ENCODE measurements at places on chromosomes 12 and 14. TPM values are rescaled to one million over a fixed set of nuclear protein-coding genes. Genes with fewer than 3 reads are reported as not detected.

GRCh38 chr14:104971447-104972240, 6.5 kb downstream of the AHNAK2 start:
- H3K36me3 ChIP-seq: no peaks in the 10 kb centered on the region
- H3K4me1 ChIP-seq: peaks cover 6% of the 10 kb centered on the region
- H3K27ac ChIP-seq: no peak overlapping the region
- H3K4me3 ChIP-seq: no peak overlapping the region

DNA sequence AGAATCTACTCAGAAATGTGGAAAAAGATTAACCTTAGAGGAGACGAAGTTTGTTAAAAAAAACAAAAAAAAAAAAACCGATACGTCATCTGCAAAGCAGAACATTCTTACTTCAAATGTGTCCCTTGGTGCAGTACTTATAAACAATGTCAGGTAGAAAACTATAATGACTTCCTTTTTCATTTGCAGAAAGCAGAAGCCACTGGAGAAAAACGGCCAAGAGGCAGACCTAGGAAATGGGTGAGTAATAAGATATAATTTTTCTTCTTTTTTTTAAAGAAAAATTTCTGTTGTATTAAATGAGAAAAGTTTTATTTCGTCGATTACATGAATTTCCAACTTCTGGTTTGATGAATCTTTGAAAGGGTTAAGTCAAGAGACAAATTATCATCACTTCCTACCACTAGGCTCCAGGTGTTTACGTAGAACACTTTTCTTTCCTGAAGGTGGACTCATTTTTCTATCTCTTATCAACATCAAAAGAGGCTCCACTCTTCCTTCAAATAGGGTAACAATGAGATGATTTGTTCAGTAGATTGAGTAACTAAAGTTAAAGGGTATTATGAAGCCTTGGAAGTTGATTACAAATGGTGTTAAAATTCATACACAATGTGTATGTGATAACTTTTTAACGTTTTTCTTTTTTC, 14.2 kb downstream of the HMGA2 start:
- no peak overlapping the region for H3K4me3 ChIP-seq
- DNase-seq: no peak
- H3K36me3 ChIP-seq: no peaks in the 10 kb centered on the region
- no peaks in the 10 kb centered on the region for H3K4me1 ChIP-seq
- no peak overlapping the region for H3K27ac ChIP-seq

- peaks cover 23% of the 10 kb centered on the region for H3K4me1 ChIP-seq
- no peaks in the 10 kb centered on the region for H3K27me3 ChIP-seq
- DNase-seq: no peak
- peak overlapping the region; percentile 71 for H3K4me3 ChIP-seq
Observed at GRCh38 chr14:63713058-63713457, 14.8 kb downstream of the SGPP1 start.

DNA sequence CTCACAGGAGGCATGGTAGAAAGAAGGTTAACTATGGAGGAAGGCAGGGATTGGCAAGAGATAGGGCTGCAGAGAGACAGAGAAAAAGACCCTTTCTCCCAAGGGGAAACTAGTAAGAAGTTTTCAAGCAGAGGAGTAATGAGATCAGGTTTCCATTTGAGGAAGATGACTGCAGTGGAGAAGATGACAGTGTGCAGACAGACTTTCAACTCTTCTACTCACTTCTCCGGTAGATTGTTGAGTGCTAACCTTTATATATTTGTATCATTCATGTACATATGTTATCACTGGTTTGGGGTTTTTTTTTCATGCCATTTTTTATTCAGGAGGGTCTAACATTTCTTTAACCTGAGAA, 5.9 kb upstream of the B3GNT4 start:
- H3K27ac ChIP-seq: peak overlapping the region; percentile 72
- no peaks in the 10 kb centered on the region for H3K27me3 ChIP-seq
- H3K4me3 ChIP-seq: peak overlapping the region; percentile 52
- DNase-seq: peak; percentile 5
- no peaks in the 10 kb centered on the region for H3K36me3 ChIP-seq

- DNase-seq: no peak
- peaks cover 10% of the 10 kb centered on the region for H3K27me3 ChIP-seq
- no peaks in the 10 kb centered on the region for H3K36me3 ChIP-seq
- no peak overlapping the region for H3K4me3 ChIP-seq
- no peaks in the 10 kb centered on the region for H3K4me1 ChIP-seq
Observed at GRCh38 chr12:58414398-58414871, 473.1 kb downstream of the ATP23 start.

DNA sequence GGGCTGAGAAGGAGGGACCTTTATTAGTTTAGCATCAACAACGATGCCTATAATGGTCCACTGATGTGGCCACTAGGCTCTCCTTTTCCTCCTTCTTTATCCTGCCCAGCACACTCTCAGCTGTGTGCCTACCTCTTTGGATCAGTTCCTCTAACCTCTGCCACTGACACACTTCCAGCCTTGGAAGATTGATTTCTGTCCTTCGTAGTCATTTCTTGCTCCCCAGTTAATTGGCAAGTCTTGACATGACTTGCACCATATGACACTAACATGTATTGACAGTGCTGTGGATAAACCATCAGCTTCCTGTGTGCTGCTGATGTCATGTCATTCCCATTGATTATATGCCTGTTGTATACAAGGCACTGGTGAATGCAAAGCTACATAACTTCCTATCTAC, 90.2 kb upstream of the PLEKHG7 start:
- H3K4me1 ChIP-seq: peaks cover 12% of the 10 kb centered on the region
- no peak overlapping the region for H3K27ac ChIP-seq
- H3K27me3 ChIP-seq: no peaks in the 10 kb centered on the region
- no peaks in the 10 kb centered on the region for H3K36me3 ChIP-seq
- H3K4me3 ChIP-seq: no peak overlapping the region

- no peak for DNase-seq
- peaks cover 3% of the 10 kb centered on the region for H3K4me1 ChIP-seq
- H3K36me3 ChIP-seq: no peaks in the 10 kb centered on the region
- no peak overlapping the region for H3K27ac ChIP-seq
Observed at GRCh38 chr14:21748869-21749303, 75.3 kb upstream of the OR4E1 start.

- H3K4me1 ChIP-seq: no peaks in the 10 kb centered on the region
- no peak for DNase-seq
- no peaks in the 10 kb centered on the region for H3K27me3 ChIP-seq
- H3K4me3 ChIP-seq: no peak overlapping the region
- no peak overlapping the region for H3K27ac ChIP-seq
- H3K36me3 ChIP-seq: no peaks in the 10 kb centered on the region
Observed at GRCh38 chr12:56321027-56321426, 5.2 kb upstream of the CNPY2 start.

DNA sequence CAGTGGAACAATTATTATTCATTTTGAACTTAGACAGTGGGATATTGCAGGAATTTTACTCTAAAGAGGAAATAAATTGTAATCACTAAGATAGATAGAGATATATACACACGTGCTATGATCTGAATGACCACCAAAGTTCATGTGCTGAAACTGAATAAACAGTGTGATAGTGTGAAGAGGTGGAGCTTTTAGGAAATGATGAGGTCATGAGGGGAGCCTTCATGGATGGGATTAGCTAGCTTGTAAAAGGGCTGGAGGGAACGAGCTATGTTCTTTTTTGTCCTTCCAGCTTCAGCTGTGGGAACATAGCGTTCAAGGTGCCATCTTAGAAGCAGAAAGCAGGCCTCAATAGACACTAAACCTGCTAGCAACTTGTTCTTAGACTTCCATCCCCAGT, 191.5 kb upstream of the LRIG3 start:
- DNase-seq: no peak
- no peak overlapping the region for H3K4me3 ChIP-seq
- no peaks in the 10 kb centered on the region for H3K4me1 ChIP-seq
- H3K36me3 ChIP-seq: no peaks in the 10 kb centered on the region
- H3K27ac ChIP-seq: no peak overlapping the region
- H3K27me3 ChIP-seq: no peaks in the 10 kb centered on the region

DNA sequence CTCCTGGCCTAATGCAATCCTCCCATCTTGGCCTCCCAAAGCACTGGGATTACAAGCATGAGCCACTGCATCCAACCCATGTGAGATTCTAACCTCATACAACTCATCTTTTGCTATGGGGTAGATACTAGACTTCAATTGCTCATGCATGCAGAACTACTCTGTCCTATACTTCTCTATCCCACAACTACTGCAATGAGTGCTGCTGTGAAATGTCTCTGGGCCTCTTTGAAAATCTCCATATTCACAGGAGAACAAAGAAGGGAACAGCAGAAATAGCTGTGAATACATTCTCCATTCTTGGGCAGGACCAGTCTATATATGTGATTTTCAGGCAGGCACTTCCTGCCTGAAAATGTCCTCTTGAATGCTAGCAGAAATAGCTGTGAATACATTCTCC, 220.7 kb upstream of the GRIP1 start:
- DNase-seq: no peak
- H3K4me1 ChIP-seq: peaks cover 15% of the 10 kb centered on the region
- no peak overlapping the region for H3K27ac ChIP-seq
- H3K27me3 ChIP-seq: peaks cover 7% of the 10 kb centered on the region

DNA sequence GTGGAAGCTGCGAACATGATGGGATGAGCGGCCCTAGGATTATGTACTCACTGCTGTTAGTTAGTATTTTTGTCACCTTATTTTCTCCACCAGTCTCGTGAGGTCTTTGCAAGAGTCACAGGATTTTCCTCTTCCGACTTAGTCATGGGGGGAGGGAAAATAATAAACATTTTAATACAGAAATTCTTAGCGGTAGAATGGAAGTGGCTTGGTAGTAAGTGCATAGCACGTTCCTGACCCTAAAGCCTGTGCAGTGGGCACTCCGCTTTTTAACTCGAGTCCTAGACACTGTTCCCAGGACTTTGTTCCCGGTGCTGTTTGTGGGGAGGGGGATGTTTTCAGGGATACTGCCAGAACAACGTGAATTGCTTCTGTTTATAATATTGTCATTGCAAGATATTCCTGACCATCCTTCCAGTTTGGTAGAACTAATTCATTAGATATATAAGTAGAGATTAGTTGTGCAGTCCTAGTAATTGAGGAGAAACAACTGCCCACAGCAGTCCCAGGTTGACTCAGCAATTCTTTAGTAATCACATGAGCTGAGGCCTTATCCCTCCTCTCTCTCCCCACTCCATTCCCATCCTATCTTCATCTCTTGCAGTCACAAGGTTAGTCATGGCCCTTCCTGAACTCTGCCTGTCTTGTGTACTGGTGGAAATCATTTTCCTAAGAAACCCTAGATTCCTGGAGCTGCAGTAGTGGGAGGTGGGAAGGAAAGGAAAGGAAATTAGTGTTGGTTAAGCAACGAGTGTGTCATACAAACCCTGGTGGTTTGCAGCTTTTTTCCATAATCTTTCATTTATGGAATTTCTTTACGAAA, 799 bp downstream of the SLC38A6 start:
- H3K27me3 ChIP-seq: no peaks in the 10 kb centered on the region
- no peak for DNase-seq
- H3K4me3 ChIP-seq: no peak overlapping the region
- peaks cover 9% of the 10 kb centered on the region for H3K4me1 ChIP-seq
- no peak overlapping the region for H3K27ac ChIP-seq

DNA sequence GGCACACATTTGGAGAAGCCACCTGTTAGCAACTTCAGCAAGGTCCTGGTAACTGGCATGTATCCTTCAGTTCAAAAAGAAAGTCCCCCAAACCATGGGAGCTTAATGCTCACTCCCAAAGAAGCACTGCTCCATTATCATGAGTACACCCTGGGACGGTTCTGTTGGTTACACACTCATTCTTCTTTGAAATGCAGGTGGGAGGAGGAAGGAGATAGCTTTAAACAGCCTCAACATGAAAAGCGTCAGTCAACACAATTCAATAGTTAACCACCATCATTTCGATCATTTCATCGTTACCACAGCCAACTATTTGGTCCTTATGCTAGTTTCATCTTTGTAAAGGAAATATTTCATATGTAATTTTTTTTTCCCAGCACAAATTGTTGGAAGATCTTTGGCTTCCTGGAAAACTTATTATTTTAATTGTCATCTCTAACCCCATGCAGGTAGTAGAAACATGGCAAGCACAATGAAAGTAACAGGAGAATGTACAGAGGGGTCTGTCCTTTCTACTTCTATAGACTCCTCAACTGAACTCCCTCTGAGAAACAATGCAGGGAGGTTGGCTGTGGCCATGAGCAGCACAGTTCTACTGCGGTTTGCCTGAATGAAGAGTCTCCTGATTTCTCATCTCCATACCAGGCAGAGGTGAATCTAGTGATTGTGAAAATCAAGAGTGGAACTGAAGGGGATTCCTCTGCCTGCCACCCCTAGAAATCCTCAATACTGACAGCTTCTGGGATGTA, 196.4 kb upstream of the FOXN3 start:
- peak overlapping the region; percentile 81 for H3K4me3 ChIP-seq
- H3K27ac ChIP-seq: peak overlapping the region; percentile 90
- no peaks in the 10 kb centered on the region for H3K27me3 ChIP-seq
- H3K36me3 ChIP-seq: peaks cover 14% of the 10 kb centered on the region
- DNase-seq: no peak
- H3K4me1 ChIP-seq: peaks cover 70% of the 10 kb centered on the region

- DNase-seq: no peak
- H3K36me3 ChIP-seq: no peaks in the 10 kb centered on the region
- H3K4me3 ChIP-seq: no peak overlapping the region
- H3K4me1 ChIP-seq: peaks cover 3% of the 10 kb centered on the region
- no peaks in the 10 kb centered on the region for H3K27me3 ChIP-seq
Observed at GRCh38 chr14:63563370-63564026, 20.3 kb upstream of the PPP2R5E start.

DNA sequence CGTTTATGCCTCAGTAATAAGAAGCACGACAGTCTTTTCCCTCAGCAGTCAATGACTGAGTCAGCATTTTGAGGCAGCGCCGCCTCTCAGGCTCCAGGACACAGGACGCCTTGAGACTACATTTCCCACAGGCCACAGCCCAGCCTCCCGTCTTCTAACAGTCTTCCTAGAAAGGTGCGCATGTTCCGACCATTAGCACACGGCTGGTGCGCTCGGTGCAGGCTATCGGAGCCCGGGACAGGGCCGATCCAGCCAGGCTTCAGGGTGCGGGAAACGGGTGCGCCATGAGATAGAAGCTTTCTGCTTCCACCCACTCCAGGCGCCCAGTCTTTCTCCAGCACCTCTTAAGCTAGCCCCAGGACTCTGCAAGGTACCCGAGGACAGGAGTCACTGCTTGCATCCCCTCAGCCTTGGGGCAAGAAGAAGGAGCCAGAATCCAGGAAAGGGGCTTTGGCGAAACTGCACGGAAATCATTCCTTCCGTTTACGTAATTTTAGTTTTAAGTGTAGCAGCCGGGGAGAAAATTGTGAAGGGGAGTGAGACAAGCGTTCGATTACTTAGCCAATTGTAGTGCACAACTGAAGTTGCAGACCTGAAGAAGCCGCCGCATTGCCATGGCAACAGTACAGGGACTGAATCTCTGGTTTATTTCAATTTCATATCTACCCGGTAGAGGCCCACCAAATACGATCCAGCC, 54.0 kb downstream of the ZNF641 start:
- DNase-seq: no peak
- peaks cover 21% of the 10 kb centered on the region for H3K27me3 ChIP-seq
- no peaks in the 10 kb centered on the region for H3K36me3 ChIP-seq

GRCh38 chr12:26466726-26467125, 271.4 kb downstream of the SSPN start:
- no peak overlapping the region for H3K4me3 ChIP-seq
- H3K27me3 ChIP-seq: no peaks in the 10 kb centered on the region
- no peak for DNase-seq

GRCh38 chr14:33347796-33348195, 409.1 kb downstream of the NPAS3 start:
- H3K27ac ChIP-seq: no peak overlapping the region
- no peak overlapping the region for H3K4me3 ChIP-seq
- no peak for DNase-seq
- H3K27me3 ChIP-seq: no peaks in the 10 kb centered on the region
- no peaks in the 10 kb centered on the region for H3K4me1 ChIP-seq

ARHGAP9 gene
- 154 TPM for total RNA-seq

DBX2 gene
- not detected for total RNA-seq

KRT1 gene
- not detected for total RNA-seq

LRRIQ1 gene
- total RNA-seq: not detected

PMCH gene
- not detected for total RNA-seq

HOXC10 gene
- not detected for total RNA-seq

WNT1 gene
- not detected for total RNA-seq

Measured in natural killer cell treated with Interleukin-12 subunit alpha and Interleukin-12 subunit beta and Interleukin-15 and Interleukin-18, amount 100 ng/mL, for 72 hours (primary cell).